Activated T-helper 1 cell treated with anti-CD3 and anti-CD28 coated beads, Interleukin-2, amount 50 U/mL, for 16 hours (primary cell): ENCODE measurements at places on chromosomes 4 and X.

DNA sequence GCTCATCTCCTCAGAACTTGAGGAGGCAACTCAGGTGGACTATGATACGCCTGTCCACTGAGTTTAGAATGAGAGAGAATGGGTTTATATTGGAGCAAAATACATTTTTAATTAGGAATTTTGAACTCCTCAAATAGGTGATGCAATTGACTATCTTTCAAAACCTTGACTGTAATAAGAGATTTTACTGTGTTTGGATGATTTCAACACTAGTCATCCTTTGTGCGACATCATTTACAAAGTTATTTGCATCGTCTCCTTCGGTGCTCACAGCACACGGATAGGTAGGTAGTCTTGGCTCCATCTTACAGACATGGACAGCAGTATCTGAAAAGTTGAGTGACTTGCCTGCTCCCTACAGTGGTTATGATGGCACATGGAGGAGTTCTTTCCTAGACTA is 67.0 kb downstream of the AASDH start:
- DNase-seq, result no peak

DNA sequence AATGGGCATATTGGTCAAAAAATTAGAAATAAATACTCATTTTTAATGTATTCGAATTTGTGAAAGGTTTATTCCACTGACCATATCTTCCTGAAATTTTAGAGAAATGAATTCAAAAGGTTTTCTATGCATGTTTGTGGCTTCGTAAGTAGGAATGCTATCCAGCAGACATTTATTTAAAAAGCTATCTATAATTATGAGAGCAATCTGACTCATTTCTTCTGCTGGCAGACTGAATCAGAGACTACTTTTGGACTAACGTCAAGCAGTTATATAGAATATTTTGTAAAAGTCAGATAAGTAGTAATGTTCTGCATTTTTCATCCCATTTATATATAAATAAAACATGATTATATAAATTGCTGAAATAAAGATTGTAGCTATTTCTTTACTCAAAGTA is 125.0 kb downstream of the SPCS3 start:
- DNase-seq, result no peak

- DNase-seq, result no peak
These were observed 1200.5 kb downstream of the C4orf33 start for GRCh38 chr4:130296448-130296847.

DNA sequence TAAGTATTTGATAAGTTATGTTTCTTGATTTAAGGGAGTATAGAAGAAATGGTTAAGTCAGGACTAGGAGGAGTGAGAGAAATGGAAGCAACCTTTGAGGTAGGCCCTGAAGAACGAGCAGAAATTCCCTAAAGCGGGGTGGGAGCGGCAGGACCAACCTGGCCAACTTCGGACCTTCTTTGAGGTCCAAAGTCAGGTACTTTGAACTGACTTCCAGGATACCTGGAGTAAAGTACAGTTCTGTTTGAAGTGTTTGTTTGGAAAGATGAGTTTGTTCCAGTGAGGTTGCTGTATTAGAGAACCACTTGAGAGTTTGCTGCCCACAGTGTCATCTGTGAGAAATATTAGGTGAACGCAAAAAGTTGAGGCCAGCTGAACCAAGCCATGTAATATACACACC is 11.7 kb downstream of the RNF4 start:
- DNase-seq, result no peak

- no peak for DNase-seq
These were observed 181.8 kb upstream of the MAOA start for GRCh38 chrX:43474321-43474720.

- no peak for DNase-seq
These were observed 324.0 kb downstream of the ARHGAP10 start for GRCh38 chr4:148055844-148056243.

GRCh38 chr4:108830509-108831244 is 67.8 kb upstream of the ETNPPL start:
- no peak for DNase-seq

GRCh38 chr4:107349266-107349665 is 313.2 kb upstream of the DKK2 start:
- no peak for DNase-seq

GRCh38 chr4:74931376-74931775 is 1.5 kb upstream of the PARM1 start:
- no peak for DNase-seq

GRCh38 chr4:124947622-124948265 is 235.2 kb upstream of the ANKRD50 start:
- DNase-seq, result no peak

GRCh38 chrX:151974336-151975227 is at the start of gene GABRE:
Gene GABRE, minus strand, starts transcription at chrX:151974676. Its CDS starts 51 bp downstream, at chrX:151974625.
- DNase-seq, result no peak

DNA sequence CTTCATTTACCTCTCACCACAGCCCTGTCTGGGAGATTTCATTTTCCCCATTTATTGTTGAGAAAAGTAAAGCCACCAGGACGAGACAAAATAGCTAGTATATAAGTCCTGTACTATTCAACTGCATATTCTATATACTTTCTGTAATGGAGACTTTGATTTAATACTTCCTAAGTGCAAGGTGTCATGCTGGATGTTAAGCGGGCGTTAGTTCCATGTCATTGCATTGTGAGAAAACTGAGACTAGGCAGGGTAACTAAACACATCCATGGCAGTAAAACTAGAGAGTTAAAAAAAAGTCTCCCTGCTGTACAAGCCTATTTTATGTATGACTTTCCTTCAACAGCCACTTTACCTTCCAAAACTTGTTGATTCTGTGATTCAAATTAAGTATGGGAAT is 969.6 kb downstream of the STIM2 start:
- DNase-seq, result no peak

DNA sequence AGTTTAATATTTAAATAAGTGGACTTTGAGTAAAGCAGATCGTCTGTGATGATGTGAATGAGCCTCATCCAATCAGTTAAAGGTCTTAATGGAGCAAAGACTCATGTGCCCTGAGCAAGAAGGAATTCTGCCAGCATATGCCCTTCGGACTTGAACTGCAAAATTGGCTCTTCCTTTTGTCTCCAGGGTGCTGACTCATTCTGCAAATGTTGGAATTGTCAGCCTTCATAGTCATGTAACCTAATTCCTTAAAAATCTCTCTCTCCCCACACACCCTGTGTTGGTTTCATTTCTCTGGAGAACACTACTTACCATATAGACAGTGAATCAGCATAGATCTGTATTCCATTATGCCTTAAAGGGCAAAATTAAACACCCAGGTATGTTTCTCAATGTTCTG is 609.8 kb upstream of the GALNTL6 start:
- no peak for DNase-seq

- peak; percentile 45 for DNase-seq
These were observed 7.2 kb downstream of the TBC1D14 start for GRCh38 chr4:6916587-6917460.

GRCh38 chr4:118810991-118811764 is 24.7 kb downstream of the SEC24D start:
- DNase-seq, result no peak

DNA sequence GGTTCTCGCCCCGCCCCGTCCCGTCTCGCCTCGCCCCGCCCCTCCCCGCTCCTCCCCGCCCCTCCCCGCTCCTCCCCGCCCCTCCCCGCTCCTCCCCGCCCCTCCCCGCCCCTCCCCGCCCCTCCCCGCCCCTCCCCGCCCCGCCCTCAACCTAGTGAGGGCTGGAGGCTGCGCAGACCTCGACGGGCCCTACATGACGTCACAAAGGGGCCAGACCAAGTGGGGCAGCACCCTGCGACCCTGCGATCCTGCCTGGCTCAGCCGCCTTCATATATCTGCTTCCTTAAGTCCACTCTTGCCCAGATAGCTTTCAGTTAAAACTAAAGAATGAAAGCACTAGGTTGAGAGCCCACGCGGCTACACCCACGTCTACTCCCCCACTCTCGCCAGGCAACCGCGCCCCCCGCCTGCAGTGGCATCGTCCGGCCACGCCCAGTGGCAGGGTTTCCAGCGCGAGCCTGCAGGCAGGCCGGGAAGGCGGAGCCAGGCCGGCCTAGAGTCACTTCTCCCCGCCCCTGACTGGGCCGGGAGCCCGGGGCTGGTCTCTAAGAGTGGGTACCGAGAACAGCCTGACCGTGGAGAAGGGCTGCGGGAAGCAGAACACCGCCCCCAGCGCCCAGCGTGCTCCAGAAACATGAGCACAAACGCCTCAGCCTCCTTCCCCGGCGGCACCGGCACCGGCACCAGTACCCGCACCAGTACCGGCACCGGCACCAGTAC is 1.5 kb upstream of the MAOA start:
- peak; percentile 76 for DNase-seq

DNA sequence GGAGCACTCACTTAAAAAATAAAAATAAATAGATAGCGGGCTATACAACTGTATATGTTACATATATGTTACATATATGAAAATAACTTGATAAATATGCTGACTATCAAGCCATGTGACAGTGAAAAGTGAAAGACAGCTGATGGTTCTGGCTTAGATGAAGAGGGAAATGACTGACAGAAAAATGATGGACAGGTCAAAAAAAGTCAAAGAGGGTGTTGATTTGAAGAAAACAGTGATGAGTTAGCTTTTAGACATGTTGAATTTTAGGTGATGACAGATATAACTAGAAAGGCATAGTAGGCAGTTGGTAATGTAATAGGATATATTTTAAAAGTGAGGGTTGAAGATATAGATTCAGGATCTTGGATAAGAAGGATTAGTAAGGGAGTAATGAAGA is 37.8 kb downstream of the FBXO8 start:
- DNase-seq, result no peak

DNA sequence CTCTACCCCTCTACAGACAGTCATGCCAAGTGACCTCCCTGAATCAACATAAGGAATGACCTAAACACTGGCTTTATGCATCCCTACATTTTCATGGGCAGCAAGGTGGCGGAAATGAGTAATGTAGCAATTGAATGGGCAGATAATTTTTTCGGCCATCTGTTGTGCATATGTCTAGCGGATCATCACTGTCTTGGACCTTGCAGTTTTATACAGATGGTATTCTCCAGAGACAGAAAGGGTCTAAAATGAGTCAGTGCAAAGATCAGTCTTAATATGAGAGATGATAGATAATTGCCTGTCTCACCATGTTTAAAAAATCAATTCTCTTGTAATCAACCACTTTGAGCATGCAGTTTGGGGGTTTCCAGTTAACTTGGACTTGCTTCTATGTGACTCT is 177.3 kb upstream of the DKK2 start:
- no peak for DNase-seq

DNA sequence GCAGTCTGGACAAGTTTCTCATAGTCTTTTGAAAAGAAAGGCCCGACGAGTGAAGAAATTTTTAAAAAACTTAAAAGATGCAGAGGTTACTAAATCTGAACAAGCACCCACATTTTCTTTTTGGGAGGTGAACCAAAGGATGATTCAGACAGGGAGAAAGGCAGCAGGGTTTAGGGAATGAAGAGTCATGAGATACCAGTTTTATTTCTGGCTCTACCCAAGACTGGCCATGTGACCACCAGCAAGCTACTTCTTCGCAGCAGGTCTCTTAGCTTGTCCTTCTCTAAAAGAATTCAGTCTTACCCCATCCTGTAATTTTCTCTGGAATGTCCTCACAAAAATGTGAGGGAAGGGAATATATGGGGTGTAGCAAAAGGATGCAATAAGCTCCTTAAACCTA is 37.6 kb downstream of the AMOT start:
- no peak for DNase-seq

- no peak for DNase-seq
These were observed 551 bp downstream of the NPNT start for GRCh38 chr4:105895583-105896460.

GRCh38 chrX:72046447-72046846 is 85.3 kb downstream of the RTL5 start:
- no peak for DNase-seq

GRCh38 chr4:24642981-24643547 is 58.7 kb upstream of the DHX15 start:
- no peak for DNase-seq

DNA sequence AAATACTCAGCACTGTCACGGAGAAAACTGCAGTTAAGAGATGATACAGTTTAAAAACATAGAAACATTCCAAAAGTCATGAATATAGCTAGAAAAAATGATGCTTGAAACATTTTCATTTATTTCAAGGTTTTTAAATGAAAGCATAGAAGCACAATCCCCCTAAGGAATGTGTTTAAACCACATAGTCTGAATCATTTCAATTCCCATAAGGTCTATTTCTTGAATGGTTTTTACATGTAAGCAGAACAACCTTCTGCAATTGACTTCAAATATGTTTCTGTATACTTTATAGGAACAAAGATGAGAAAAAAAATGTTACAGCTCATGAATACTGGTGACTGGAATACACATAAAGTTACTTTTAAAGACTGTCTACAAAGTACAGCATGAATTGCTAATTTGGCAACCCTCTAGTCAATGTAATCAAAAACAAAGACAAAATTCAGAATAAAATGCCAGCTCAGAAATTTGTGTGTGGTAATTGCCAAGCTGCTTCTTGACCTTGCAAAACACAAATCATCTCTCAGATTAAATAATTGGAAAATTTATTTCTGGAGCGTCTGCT is 886.4 kb upstream of the ADGRL3 start:
- DNase-seq, result no peak

DNA sequence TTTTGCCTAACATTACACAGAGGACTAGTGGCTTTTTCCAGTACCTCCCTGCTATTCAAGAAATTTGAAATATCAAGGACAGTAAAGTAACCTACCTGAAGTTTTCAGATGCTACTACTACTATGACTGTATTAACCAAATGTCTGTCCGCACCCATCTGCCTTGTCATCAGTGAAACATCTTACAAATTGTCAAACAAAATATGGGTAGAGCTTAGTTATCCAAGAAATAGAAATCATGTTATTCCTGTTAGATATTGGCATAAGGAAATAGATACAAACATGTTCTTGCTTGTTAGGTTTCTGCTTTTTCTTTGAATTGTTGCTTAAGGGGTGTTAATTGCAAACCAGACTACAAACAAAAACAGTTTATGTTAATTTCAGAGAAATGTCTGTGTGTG is 63.9 kb downstream of the PLS3 start:
- no peak for DNase-seq

- DNase-seq, result no peak
These were observed 6.7 kb upstream of the ERCC6L start for GRCh38 chrX:72245461-72246089.

DNA sequence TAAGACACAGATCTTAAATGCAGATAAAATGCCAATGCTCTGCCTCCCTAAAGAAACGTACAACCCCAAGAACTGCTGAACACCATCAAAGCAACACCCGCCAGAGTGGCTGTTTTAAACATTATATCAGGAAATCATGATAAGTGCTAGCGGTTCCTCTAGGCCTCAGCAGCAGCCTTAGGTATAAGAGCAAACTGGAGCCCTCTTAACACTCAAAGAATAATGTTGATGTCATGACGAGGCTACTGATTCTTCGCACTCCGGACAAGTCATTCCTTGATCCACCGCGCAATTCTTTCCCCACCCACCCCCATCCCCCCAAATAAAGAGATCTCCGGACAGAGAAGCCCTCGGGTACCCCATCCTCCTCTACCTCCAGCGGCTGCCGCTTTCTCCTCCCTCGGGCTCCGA is 507 bp downstream of the LIN54 start:
- DNase-seq, result no peak

- DNase-seq, result no peak
These were observed 20.7 kb downstream of the STX18 start for GRCh38 chr4:4521136-4521535.
